ENCODE measurements at places on chromosomes 2 and 18. TPM values are rescaled to one million over a fixed set of nuclear protein-coding genes. Genes with fewer than 3 reads are reported as not detected.
A peak's percentile ranks its signal among the peaks of the same experiment; 100 is the strongest.

DNA sequence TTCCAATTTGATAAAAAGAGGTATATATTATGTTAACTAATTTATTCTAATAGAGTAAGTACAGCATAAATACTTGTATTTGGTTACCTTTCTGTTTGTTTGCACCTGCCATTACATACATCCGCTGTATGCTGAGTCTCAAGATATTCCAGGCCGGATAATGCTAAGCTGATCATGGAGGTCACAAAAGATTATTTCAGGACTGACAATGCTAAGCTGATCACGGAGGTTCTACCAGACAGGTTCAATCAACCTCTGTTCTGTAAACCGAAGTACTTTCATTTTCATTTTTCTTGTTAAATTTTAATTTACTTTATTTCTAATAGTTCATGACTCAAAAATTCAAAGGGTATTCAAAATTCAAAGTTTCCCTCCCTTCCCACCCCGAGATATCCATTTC lies 31.1 kb downstream of the PNO1 start:
- DNase-seq, result no peak

- DNase-seq, result no peak
Observed at GRCh38 chr2:101467306-101467705, 7.6 kb downstream of the RFX8 start.

DNA sequence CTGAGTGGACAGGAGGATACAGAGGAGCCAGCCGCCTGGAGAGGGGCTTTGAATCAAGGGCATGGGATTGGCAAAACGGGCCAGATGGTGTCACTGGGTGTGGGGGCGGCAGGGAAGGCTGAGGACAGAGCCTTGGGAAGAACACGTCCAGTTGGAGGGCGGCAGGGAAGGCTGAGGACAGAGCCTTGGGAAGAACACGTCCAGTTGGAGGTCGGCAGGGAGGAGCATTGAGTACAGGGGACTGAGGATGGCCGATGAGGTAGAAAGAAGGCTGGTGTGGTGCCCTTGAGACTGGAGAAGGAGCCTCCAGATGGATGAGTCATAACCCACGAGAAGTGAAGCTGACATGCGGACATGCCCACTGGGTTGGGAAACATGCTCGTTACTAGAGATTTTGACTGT lies 4.5 kb downstream of the HES6 start:
- DNase-seq, result no peak

GRCh38 chr2:80154231-80154915 lies 150.2 kb downstream of the LRRTM1 start:
- no peak for DNase-seq

DNA sequence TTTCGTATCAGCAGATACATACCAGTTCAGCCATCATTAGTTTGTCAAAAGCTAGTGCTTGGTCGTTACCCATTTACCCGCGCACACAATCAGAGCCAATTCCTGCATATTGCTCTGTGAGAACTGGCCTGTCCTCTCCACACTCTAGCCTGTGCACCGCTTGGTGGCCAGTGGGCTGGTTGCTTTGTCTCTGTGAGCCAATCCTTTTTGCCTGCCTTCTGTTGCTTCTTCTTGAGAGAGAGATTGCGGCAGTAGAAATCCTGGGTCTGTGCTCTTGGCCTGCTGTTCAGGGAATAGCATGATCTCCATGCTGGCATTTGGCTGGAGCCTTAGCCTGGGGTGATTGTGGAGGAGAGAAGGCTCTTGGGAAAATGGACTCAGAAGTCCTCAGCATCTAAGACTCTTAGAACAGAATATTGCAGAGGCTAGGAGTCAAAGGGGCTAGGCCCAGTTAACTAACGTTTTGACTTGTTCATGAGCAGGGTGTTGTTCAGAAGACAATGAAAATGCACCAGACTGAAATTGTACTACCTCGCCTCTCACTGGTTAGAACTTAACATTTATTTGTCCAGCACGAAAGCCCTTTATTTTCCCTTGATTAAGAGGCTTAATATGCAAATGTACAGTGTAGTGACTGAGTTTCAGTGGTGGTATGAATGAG lies 37.1 kb downstream of the MAP4K4 start:
- DNase-seq, result no peak

DNA sequence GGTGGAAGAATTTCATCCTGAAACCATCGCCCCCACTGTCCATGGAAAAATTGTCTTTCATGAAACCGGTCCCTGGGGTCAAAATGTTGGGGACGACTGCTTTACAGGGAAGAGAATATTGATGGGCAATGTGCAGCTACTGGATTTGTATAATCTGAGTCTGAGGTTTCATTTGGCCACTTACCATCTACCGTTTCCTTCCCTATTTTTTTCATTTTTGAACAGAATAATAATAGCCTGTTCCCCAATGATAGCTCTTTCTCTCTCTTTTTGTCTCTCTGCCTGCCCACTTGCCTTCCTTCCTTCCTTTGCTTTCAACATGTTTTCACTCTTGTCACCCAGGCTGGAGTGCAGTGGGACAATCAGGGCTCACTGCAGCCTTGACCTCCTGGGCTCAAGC lies 78.3 kb upstream of the TLK1 start:
- no peak for DNase-seq

DNA sequence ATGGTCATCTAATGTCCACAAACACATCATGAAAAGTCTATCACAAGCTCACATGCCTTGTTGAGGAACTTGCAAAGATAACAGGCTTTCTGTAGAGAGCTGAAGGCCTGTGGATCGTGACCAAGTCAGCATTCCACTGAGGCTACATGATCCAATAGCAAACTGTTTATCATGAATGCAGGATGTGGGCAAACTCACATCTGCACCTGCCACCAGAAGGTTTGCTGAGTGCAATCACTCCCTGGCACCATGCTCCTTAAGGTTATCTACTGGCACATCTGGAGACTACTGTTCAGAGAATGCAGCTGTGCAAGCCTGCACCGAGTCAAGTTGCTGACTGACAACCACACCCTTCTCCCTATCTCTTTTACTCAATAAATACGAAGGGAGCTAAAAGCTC lies 67.3 kb upstream of the ACAA2 start:
- peak; percentile 21 for DNase-seq

DNA sequence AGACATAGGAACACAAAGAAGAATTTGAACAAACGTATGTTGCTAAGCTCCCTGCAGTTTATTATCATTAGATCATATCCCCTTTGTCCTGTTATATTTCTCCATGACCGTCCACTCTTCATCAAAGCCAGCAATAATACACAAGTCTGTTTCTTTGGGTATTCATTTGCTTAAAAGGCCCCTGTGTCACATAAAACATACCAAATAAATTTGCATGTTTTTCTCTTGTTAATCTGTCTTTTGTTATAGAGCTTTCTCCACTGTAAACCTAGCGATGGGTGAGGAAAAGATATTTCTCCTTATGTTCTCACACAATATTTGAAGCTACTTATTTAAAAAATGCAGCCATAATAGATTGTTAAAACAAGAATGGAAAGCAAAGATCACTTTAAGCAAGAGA lies 42.9 kb upstream of the REL start:
- no peak for DNase-seq

DNA sequence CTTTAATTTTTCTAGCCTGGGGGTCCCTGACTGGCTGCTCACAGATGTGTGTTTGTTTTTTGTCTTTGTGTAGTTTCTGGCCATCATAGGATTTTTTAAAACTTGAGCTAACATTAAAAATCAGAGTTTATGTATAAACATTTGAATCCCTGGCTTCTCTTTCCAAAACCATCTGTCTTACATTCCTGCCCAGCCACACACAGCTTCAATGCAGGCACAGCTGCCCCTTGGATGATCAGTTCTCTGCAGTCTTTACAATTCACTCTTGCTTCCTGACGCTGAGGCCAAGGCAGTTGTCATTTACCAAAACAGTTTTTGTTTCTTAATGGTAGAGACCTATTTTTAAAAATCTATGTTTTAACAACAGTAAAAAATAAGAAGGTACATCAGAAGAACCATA lies 169.2 kb upstream of the LRRTM1 start:
- no peak for DNase-seq

- no peak for DNase-seq
Observed at GRCh38 chr18:33459612-33460011, 19.1 kb upstream of the CCDC178 start.

Gene C2orf66
- 0.13 TPM for total RNA-seq

Gene STAMBP
- total RNA-seq, result 49.1 TPM

Gene TMEM169
- 0.29 TPM for total RNA-seq

Gene EML6
- 2.9 TPM for total RNA-seq

Gene RAPH1
- total RNA-seq, result 32.2 TPM

Gene GKN1
- not detected for total RNA-seq

Gene SLC19A3
- total RNA-seq, result 2.1 TPM

Data from lower leg skin (tissue), 4 donors.